ENCODE measurements at places on chromosomes 12 and 14.

GRCh38 chr14:91848504-91849001 lies 18.8 kb downstream of the TC2N start:
- no peak for DNase-seq

DNA sequence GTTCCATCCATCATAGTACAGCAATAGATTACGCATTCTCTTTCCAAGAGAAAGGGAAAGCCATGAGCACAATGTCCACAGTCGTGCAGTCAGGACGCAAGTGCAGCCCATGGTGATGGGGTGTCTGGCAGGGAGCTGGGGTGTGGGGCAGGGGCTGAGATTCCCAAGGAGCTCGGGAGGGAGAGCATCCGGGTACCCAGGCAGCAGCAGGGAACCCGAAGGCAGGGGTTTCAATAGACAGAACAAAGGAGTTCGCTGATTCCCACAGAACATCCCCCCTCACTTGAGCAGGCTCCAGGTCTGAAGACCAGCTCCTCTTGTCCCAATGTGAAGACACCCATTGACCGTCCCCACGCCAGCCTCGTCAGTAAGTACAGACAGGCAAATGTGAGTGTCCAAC lies 13.5 kb downstream of the ANHX start:
- DNase-seq, result no peak

DNA sequence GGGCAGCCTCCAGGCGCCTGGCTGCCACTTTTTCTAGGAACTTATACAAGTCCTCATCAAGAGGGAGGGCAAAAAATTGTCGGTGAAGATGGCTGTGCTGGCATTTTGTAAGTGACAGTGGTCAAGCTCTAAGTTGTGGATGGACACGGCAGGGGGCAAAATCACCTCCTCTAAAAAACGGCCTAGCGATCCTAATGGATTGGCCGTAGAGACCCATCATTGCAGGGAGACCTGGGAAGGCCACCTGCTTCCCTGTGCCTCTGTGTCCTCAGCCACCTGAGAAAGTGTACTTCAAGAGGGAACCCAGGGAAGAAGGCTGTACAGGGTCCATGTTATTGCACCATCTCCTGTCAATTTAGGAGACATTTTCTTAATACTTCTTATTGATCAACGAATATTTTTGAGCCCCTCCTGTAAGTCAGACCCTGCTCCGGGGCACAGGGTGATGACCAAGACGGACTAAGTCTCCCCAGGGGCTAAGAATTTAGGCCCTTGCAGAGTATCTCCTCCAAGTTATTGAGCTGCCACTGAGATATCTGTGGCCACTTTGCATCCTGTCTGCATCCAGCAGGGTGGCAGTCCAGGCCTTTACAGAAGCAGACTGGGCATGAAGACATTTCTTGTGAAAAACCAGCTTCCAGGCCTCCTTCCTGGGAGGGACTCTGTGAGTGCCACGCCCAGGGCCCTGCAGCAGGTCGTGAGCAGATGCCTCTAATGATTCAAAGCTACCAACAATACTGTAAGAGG lies 40.5 kb downstream of the PSMA6 start:
- no peak for DNase-seq

DNA sequence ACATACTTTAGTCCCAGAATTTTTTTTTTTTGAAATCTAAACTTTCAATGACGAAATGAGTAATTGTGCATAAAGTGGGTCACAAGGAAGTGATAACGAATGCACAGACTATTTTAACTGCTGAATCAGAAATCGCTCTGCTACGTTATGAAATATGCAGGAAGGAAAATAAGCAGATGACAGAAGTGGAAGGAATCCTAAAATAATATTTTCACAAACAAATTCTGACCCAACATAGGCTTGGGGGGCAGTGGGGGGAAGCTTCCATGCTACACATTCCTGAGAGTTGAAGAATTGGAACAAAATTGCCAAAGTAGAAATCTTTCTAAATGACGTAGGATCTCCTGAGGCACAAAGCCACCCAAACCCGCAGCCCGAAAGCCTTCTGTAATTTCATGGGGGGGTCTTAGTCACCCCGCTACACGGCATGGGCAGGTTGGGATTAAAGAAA lies 89.6 kb downstream of the ARF6 start:
- DNase-seq, result no peak

- DNase-seq, result no peak
These were observed 204.0 kb downstream of the SSPN start for GRCh38 chr12:26399381-26399780.

DNA sequence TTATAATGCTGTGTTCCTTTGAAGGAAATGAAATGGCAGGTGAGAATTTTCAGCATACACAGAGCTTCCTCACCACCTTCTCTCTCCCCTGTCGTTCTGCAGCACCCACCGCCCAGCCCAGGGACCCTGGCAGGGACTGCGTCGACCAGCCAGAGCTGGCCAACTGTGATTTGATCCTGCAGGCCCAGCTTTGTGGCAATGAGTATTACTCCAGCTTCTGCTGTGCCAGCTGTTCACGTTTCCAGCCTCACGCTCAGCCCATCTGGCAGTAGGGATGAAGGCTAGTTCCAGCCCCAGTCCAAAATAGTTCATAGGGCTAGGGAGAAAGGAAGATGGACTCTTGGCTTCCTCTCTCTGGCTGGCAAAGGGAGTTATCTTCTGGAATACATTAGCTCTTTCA lies 35.1 kb downstream of the PAPLN start:
- no peak for DNase-seq

- no peak for DNase-seq
These were observed 27.7 kb downstream of the KRT18 start for GRCh38 chr12:52976574-52977071.

DNA sequence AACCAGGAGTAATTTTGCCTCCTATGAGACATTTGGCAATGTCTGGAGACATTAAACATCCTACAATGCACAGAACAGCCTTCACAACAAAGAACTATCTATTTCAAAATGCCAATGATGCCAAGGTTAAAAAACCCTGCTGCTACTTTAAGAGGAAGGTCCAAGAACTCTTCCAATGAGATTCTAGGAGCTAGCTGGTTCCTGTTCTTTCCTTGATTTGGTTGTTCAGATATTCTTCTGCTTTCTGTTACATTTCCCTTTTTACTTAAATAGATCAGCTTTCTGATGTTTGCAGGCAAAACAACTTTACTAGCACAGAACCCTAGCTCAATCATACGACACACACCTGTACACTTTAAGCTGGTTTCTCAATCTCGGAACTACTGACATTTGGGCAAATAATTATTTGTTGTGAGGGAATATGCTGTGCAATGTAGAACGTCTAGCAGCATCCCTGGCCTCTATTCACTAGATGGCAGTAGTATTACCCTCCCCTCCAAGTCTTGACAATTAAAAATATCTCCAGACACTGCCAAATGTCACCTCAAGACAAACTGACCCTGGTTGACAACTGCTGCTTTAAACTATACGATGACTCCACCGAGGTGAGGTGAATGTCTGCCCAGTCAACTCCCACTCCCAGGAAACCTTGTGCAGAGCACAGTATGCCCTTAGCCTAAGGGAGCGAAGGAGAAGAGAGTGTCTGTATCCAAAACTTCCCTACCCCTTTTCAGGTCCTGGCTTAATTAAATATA lies 4.4 kb downstream of the BLTP3B start:
- DNase-seq, result no peak

DNA sequence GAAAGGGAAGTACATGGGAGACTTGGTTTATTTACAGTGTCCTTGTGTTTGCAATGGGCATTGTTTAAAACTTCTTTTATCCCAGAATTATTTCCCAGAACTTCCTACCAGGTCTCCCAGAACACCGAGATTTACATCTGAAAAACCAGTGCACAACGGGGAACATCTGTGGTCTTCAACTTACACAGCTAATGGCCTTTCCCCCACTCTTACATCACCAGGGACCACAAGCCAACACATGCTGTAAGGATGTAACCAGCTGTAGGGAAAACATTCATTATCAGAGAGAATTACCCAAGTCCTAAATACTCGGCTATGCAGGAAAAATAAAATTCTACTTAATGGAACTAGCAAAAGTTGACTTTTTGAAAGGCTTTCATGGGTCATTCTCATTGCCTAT lies 267.6 kb downstream of the DUSP6 start:
- DNase-seq, result no peak

DNA sequence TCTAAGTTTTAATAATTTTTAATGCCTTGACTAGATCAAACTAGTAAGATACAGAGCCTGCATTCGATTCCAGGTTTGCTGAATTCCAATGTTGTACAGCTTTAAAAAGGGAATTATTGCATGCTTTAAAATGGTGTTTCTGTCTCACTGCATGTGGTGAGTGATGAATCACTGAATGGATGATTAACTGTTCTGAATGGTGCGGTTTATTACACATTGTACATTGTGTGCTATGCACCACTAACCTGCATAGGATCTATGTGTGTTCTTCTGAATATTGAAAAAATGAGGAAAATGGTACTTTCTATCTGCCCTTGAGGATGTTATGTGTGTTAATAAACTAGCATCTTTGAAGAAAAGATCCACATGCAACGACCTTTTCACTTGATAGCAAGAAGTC lies 231.7 kb downstream of the NRXN3 start:
- DNase-seq, result no peak

DNA sequence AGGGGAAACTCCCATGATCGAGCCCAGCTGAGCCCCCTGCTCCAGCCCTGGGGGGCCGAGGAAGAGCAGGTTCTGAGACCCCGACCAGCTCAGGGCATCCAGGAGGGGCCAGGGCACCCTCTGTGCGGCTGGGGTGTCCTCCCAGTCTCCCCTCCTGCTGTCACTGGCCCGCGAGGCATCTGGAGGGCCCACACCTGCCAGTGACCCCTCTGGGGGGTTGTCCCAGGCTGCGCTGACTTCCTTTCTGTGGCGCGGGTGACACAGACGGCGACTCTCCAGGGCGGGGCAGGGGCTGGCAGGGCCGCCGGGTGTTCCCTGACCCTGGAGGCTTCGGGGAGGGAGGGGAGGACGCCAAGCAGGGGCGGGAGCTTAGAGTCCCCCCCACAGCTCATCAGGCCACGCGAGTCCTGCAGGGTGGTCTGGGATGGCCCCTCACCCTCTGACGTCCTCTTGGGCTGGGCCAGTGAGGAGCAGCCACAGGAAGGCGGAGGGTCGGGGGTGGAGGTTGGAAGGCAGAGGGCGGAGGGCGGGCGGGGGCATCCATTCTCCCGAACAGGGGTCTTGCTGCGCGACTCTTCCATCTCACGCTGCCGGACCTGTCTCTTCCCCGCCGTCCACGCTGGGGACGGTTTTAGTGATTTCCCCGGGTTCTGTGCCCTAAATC lies 38.6 kb upstream of the FBRSL1 start:
- DNase-seq, result no peak

- no peak for DNase-seq
These were observed 3.6 kb downstream of the ZNF839 start for GRCh38 chr14:102323102-102323501.

GRCh38 chr14:22070119-22070982 lies 396.7 kb upstream of the OR4E1 start:
- DNase-seq, result no peak

DNA sequence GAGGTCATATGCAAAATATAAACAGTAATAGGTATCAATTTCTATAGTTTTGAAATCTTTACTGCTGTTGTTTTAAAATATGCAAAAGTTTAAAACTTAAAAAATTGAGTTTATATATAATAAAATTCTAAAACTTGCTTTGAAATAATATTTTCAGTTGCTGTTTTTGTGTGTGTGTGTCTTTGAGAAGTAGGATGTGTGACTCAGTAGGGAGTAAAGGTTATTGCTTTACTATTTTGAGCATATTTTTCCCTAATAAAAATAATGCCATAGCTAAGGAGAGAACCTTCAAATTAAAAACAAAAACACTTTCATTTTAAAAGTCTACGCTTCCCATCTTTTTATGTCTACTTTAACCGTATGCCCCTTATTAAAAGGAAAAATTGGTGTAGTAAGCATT lies 238.1 kb downstream of the FBXL14 start:
- DNase-seq, result no peak

DNA sequence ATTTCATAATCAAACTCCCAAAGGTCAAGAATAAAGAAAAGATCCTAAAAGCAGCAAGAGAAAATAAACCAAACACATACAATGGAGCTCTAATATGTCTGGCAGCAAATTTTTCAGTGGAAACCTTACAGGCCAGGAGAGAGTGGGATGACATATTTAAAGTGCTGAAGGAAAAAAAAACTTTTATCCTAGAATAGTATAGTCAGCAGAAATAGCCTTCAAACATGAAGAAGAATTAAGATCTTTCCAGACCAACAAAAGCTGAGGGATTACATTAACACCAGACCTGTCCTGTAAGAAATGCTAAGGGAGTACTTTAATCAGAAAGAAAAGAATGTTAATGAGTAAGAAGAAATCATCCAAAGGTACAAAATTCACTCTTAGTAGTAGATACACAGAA lies 215.7 kb upstream of the IGF1 start:
- DNase-seq, result no peak

- DNase-seq, result no peak
These were observed 23.9 kb upstream of the C12orf42 start for GRCh38 chr12:103519632-103520031.

- no peak for DNase-seq
These were observed 12.6 kb upstream of the TIGAR start for GRCh38 chr12:4308334-4308950.

DNA sequence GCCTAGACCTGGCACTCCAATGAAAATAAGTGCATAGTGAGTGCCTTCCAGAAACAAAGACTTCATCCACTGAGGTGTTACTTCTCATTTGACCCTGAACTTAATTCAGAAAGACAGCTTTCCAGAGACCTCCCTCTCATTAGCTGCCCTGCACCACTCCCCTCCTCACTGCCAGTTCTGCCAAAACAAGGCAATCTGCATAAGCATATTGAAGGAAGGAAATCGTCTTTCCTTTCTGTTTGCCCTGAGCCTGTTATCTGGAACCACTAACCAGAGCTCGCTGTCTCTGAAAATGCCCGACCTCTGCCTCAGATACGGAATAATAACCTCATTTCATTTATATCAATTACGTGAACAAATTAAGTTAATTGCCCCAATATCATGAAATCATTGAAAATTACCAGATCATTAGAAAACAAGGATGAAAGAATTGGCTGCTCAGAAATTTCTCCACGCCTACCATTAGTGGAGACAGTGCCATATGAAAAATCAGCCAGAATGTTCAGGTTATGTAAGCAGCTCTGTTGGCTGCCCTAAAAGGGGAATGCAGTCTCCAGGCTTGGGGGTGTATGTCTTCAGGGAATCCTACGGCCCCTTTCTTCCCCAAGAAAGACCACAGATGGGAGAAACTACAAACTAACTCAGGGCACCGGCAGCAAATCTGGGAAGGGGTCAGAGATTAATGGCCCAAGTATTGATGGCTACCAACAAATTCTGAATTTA lies 149.9 kb upstream of the FKBP4 start:
- no peak for DNase-seq

GRCh38 chr12:63521706-63522105 lies 146.6 kb downstream of the DPY19L2 start:
- no peak for DNase-seq

GRCh38 chr14:59187802-59188460 lies 536 bp upstream of the DAAM1 start:
- peak; percentile 3 for DNase-seq

DNA sequence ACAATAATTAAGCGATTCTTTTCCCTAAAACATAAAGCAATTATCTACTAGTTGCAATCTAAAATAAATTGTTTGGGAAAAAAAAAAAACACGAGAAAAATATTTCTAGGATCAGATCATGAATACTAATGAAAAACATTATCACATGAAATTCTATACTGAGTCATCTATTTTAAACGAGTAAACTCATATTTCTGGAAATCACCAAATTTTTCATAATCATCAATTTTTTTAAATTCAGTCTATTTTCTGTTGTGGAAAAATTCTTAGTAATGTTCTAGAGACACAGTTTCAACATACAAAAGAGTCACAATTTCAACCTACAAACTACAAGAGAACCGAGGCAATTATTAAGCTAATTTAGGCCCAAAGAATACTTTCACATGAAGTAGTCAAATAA lies 245.6 kb upstream of the SOX5 start:
- DNase-seq, result no peak

Measured in stimulated activated CD4-positive, alpha-beta T cell treated with anti-CD3 and anti-CD28 coated beads, TNF-alpha, amount 100 ng/mL, for 4 hours (primary cell).